ENCODE measurements at places on chromosomes 2 and 18.

DNA sequence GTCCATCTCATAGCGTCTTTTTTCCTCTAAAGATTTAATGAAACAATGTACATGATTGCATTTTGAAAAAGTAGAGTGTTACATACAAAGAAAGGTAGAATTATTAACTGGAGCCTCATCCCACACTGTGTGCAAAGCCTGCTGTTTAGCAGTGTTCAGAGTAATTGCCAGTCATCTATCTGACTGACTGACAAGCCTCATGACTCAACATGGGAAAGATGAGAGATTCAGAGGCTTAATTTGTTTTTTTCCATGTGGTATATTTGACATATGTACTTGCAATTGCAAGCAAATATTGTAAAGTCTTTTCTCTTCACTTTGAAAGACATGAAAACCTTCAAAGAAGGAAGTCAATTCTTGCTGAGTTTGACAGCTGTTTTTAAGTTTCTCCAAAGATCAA is 14.7 kb downstream of the PCARE start:
- DNase-seq, result no peak

DNA sequence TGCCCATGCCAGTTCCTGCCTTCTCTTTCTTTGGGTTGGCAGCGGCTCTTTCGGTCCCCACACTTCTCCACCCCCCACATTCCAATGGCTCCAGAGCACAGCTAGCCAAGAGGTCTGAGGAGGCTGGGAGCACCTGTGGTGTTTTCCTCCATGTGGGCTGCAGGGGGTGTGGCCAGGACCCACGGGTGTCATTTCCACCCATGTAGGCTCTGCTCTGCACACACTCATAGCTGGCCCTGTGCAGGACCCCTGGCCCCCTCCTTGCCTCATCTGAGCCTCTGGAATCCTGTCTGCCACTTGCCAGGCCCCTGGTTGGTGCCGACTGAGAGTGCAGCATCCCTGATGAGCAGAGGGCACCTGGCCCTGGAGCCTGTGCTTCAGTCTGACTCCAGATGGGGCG is 46.3 kb downstream of the DYSF start:
- DNase-seq, result no peak

- no peak for DNase-seq
These were observed 29.8 kb downstream of the ALPK2 start for GRCh38 chr18:58599106-58599505.

GRCh38 chr2:144331674-144332355 is 188.1 kb downstream of the ZEB2 start:
- peak; percentile 21 for DNase-seq

GRCh38 chr2:16241166-16242160 is 301.1 kb downstream of the MYCN start:
- no peak for DNase-seq

DNA sequence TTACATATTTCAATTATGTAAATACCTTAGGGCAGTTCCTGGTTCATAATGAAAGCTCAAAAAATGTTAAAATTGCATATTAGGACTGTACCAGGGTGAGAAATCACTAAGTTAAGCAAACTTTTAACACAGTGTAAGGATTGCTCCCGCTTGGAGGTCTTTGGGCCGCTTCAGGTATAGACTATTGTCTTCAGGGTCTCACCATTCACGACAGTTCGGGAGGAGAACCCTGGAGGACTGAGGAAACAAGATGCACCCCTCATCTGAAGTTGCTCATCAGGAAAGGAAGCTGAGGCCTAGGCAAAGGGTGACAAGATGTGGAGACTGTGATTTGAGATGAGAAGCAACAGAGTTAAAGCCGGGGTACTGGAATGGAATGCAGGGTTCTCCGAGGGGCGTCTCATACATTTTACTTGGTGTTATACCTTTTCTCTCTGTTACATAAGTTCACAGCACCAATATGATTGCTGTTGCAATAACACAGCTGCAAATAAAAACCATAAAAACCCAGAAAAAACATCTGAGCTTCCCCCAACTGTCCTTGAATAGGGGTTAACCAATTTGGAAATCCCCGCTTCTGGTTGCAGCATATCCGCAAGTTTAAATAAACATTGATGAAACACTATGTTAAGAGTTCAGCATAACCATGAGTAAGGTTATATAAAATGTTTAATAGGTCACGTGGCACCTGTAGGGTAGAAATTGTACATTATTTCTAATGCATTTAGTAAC is 40.1 kb downstream of the FBXO48 start:
- no peak for DNase-seq

DNA sequence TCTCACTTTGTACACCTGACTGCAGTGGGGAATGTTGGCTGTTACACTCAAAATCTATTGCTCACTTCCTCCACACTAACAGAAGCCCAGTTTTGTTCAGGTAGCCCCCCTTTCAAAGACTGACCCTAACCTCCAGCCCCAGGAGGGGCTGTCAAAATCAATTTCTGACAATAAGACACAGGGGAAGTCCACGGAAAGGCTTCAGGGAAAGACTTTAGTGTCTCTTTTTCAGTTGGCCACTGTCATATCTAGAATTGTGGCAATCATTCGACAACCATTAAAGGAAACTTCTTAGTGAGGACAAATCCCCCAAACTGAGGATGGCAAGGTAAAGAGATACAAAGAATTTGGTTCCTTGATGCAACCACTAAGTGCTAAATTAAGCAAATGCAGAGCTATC is 59.0 kb downstream of the BARD1 start:
- no peak for DNase-seq

GRCh38 chr2:39524756-39525635 is 87.9 kb upstream of the MAP4K3 start:
- no peak for DNase-seq

DNA sequence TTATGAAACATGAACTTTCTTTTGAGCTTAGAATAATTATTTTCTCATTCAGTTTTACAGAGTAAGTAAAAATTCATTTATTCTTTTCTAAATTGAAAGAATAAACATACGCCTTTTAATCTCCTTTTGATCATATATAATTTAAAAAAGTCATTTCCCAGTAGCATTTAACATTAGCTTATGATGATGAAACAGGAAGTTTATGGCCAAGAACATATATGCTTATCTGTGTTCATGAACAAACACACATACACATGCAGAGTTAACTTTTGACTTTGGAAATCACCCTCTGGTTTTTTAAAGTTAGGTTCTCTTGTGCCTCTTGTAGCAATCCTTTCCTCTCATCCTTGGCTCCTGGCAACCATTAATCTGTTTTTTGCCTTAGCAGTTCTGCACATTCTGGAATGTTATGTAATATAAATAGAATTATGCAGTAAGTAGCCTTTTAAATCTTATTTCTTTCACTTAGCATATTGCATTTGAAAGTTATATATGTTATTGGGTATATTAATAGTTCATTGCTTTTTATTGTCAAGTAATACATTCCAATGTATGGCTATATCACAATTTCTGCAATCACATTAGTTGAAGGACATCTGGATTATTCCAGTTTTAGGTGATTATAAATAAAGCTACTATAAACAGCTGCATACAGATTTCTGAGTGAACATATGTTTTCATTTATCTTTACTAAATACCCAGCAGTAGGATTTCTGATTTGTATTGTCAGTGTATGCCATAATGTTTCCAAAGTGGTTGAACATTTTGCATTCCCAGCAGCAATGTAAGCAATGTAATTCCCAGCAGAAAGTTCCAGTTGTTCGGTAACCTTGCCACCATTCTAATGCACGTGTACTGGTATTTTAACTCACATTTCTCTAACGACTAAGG is 210.3 kb downstream of the ZRANB3 start:
- DNase-seq, result no peak

All from AG04449 (cell line).